Mesothelial cell of epicardium (in vitro differentiated cells): ENCODE measurements at places on chromosomes 5 and 9. TPM values are rescaled to one million over a fixed set of nuclear protein-coding genes. Genes with fewer than 3 reads are reported as not detected.

DNA sequence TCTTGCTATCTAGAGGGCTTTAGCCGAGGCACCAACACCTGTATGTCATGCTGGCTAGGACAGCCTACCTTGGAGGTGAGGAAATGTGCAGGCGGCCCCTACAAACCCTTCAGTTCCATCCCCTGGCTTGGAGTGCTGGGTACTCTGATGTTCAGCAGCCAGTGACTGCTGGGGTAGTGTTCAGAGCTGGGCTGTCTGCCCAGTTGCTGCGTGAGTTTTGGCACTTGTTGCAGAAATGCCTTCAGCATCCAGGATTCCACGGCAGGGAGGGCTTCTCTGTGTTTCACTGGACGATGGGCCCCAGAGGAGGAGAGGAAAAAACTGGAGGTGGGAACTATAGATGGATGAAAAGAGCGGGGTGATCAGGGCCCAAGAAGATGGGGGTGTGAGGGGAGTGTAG is 10.4 kb downstream of the SWI5 start:
- H3K27me3 ChIP-seq: no peaks in the 10 kb centered on the region
- H3K36me3 ChIP-seq: peaks cover 13% of the 10 kb centered on the region
- no peaks in the 10 kb centered on the region for H3K4me1 ChIP-seq
- no peak overlapping the region for H3K4me3 ChIP-seq
- no peak overlapping the region for H3K27ac ChIP-seq
- DNase-seq: no peak

DNA sequence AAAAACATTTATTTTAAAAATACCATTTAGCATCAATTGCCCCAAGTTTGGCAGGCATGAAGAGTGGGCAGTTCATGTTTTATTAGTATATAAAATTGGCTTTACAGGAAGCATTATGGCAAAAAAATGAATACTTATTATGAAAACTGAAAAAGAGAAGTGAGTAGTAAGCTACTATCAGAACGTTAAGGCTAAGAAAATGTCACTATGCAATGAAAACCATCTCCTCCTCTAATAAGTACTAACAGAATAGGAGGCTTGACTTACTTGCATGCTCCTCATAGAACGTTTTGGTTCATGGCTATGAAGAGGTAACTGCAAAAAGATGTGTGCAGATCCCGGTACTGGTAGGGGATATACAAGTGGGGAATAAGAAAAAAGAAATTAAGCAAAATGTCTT is 23.6 kb downstream of the TICAM2 start:
- no peak for DNase-seq
- no peaks in the 10 kb centered on the region for H3K4me1 ChIP-seq
- H3K36me3 ChIP-seq: peaks cover 3% of the 10 kb centered on the region
- H3K4me3 ChIP-seq: no peak overlapping the region

GRCh38 chr5:90050103-90050502 is 359.5 kb downstream of the CETN3 start:
- peak overlapping the region; percentile 12 for H3K27ac ChIP-seq
- H3K4me3 ChIP-seq: no peak overlapping the region
- no peak for DNase-seq
- H3K27me3 ChIP-seq: no peaks in the 10 kb centered on the region
- no peaks in the 10 kb centered on the region for H3K36me3 ChIP-seq

DNA sequence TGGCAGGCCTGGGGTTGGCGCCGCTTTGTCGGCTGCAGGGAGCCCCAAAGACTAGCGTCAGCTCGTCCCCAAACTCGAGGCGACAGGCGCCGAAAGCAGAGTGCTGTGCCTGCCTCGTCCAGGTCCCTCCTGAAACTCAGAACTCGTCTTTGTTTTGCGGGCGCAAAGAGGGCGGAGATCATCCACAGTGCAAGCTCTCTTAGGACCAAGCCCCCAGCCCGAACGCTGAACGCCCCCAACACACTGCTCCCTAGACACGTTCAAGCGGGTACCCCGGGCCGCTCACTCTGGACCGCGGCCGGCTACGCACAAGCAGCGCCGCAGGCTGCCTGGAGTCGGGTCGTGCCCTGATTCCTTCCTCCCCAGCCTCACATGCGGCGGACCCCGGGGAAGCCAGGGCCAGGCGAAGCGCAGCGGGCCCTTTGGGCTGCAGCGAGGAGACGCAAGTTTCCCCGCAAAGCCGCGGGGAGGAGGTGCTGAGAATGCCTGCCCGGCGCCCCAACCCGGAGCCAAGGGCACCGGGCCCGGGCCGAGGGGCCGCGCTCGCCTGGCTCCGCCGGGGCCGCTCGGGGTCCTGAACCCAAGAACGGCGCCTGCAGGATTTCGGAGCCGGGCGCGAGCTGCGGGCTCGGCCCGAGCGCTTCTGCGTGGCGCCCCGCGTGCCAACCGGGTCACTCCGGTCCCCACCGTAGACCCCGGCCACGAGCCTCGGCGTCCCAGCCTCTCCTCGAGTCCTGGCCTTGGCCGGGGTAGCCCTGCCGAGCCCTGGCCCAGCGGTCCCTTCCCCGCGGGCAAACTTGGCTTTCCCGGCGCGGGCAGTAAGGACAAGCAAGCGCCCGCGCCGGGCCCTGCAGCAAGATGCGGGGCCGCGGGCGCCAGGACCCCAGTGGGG is 738 bp downstream of the FSTL4 start:
- peaks cover 23% of the 10 kb centered on the region for H3K4me1 ChIP-seq
- DNase-seq: peak; percentile 47
- H3K4me3 ChIP-seq: peak overlapping the region; percentile 69
- H3K27me3 ChIP-seq: peaks cover 81% of the 10 kb centered on the region
- H3K27ac ChIP-seq: no peak overlapping the region
- H3K36me3 ChIP-seq: no peaks in the 10 kb centered on the region

DNA sequence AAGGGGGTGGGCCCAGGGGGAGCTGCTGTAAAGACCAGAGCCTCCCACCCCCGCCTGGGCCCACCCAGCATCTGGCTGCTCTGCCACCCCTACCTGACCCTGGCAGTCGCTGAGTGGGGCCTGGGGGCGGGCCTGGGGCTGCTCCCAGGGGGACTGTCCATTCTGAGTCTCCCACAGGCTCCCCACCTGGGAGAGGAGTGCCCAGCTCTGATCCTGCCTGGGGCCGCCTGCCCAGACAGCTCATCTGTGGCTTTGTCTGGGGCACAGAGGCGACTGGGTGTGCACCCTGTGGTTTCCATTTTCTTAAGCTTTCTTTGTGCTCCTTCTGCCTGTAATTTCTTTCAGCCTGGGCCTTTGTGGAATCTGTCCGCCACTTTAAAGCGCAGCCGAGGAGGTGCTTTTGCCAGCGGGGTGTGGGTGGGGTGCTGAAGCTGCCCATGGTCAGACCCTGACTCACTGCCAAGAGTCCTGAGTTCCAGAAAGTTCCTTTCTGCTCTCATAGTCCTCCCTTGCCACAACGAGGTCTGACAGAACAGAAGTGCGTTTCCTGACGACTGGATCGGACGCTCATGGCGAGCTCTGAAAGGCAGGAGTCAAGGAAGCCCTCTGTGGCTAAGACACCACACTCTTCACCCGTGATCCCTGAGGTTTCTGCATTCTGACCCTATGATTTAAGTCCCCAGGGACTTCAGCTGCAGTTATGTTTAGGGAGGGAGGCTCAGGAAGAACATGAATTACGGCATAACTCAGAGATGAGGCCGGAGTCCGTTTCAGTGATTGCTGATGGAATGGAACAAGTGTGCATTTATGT is 225.0 kb downstream of the FANCC start:
- peaks cover 20% of the 10 kb centered on the region for H3K36me3 ChIP-seq
- peaks cover 44% of the 10 kb centered on the region for H3K4me1 ChIP-seq
- H3K27me3 ChIP-seq: no peaks in the 10 kb centered on the region
- DNase-seq: no peak
- H3K4me3 ChIP-seq: no peak overlapping the region

GRCh38 chr5:53545744-53546143 is 14.7 kb upstream of the NDUFS4 start:
- no peak for DNase-seq
- peaks cover 9% of the 10 kb centered on the region for H3K27me3 ChIP-seq
- H3K4me1 ChIP-seq: peaks cover 7% of the 10 kb centered on the region
- no peaks in the 10 kb centered on the region for H3K36me3 ChIP-seq

GRCh38 chr9:107513464-107514100 is 24.0 kb upstream of the KLF4 start:
- no peaks in the 10 kb centered on the region for H3K4me1 ChIP-seq
- peaks cover 3% of the 10 kb centered on the region for H3K27me3 ChIP-seq
- no peak overlapping the region for H3K4me3 ChIP-seq
- no peak for DNase-seq
- H3K36me3 ChIP-seq: no peaks in the 10 kb centered on the region

DNA sequence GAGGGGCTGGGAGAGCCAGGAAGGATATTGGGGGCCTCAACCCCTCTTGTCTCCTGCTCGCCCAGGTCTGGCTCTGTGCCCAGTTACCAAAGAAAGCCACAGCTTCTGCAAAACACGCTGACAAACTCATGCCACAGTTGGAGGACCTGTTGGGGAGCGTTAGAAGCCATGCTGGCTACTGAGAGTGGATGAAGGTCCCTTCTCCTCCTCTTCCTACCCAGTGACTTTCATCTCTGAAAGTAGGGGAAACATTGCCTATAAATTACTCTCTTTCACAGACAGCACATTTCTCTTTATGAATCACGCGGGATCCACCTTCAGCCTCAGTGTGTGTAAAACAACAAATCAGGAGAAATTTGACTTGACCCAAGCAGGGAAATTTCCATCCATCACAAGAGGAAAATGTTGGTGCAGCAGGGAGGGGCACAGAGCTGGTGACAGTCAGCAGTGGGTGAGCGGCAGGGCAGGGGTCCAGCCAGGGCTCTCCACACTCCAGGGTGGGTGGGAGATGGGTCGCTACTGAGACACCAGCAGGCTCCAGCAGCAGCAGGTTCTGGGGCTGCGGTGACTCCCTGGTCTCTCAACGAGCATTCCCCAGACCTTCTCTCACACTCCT is 181.9 kb downstream of the FGF18 start:
- no peak overlapping the region for H3K4me3 ChIP-seq
- no peak overlapping the region for H3K27ac ChIP-seq
- H3K27me3 ChIP-seq: peaks cover 18% of the 10 kb centered on the region
- no peak for DNase-seq
- peaks cover 12% of the 10 kb centered on the region for H3K4me1 ChIP-seq
- no peaks in the 10 kb centered on the region for H3K36me3 ChIP-seq

DNA sequence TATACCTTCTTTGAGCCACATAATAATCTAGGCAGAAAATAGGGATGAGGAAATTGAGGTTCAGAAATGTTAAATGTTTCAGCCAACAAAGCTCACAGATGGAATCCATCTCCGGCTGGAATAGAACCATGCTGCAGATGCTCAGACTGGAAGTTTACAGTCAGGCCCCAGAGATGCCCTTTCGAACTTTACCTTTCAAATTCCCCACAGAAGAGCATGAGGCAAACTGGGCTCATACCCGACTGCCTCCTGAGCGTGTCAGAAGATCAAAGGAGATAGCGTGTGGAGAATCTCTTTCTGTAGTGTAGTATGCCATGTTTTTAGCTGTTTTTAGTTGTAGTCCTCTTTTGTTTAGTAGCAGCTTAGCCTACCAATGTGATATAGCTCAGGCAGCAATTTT is 72.0 kb upstream of the DAP start:
- peaks cover 10% of the 10 kb centered on the region for H3K4me1 ChIP-seq
- H3K27ac ChIP-seq: peak overlapping the region; percentile 82
- no peak for DNase-seq
- no peak overlapping the region for H3K4me3 ChIP-seq
- H3K27me3 ChIP-seq: no peaks in the 10 kb centered on the region

DNA sequence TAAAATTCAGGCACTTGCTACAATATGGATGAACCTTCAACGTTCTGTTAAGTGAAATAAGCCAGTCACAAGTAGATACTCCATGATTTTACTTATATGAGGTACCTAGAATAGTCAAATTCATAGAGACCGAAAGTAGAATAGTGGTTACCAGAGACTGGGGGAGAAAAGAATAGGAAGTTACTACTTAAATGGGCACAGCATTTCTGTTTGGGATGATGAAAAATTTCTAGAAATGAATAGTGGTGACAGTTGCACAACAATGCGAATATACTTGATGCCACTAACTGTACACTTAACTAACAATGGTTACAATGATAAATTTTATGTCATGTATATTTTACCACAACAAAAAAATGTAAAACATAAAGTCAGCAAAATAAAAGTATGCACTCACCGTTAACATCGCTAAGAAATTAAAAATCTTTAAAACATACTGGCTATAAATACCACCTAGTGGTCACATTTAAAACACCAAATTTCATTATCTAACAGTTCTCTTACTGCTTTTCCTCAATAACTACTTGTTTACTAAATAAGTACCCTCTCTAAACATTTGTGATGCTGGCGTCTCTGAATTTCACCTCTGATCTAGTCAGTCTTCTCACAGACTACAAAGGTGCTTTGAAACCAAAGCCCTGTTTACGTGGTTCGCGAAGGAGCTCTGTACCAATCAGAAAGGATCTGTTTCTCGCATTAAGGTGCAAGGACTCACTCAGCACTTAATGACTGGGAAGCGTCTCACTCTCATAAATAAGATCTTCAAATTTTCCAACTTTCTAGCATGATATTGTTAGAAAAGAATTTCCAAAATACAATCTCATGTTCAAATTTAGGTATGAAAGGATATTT is 22.7 kb downstream of the KIF3A start:
- no peak overlapping the region for H3K27ac ChIP-seq
- H3K27me3 ChIP-seq: no peaks in the 10 kb centered on the region
- peaks cover 7% of the 10 kb centered on the region for H3K36me3 ChIP-seq
- DNase-seq: no peak
- H3K4me3 ChIP-seq: no peak overlapping the region

DNA sequence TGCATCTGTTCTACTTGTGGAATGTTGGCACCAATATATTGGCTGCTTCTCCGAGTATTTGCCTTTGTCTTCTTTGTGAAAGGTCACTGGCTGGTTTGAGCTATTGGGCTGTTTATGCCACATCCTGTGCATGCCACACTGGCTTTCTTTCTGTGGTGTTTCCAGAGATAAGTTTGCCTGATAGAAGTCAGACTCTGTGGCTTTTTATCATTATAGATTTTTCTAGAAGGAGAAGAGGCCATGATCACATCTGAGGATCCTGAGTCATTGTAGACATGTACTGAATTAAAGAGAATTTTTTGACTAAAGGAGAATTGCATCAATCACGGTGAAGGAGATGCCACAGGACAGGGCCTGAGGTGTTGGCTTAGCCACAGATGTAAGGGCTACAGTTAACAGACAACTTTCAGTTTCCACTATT is 26.5 kb upstream of the CDKN2B start:
- DNase-seq: no peak
- H3K27ac ChIP-seq: no peak overlapping the region
- peaks cover 23% of the 10 kb centered on the region for H3K4me1 ChIP-seq
- no peaks in the 10 kb centered on the region for H3K36me3 ChIP-seq

DNA sequence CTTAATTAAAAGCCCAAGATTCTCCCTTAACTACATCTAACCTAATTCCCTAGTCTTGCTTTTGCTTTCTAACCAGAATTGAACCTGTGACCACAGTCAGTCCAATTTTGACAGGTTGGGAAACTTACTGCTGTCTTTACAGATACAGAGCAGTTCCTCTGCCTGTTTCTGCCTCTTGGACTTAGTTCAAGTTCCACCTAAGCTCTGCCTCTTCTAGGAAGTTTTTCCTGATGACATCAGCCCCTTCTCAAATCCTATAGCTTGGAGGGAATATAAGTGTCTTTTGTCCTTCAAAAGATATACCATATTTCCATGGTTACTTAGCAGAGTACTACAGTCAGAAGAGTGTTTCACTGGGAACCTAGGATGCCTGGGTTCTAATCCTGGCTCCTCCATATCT is 31.7 kb downstream of the BRINP1 start:
- H3K4me3 ChIP-seq: no peak overlapping the region
- H3K27ac ChIP-seq: no peak overlapping the region
- peaks cover 19% of the 10 kb centered on the region for H3K4me1 ChIP-seq
- H3K36me3 ChIP-seq: no peaks in the 10 kb centered on the region

GRCh38 chr5:76367623-76368371 is 35.3 kb upstream of the IQGAP2 start:
- no peaks in the 10 kb centered on the region for H3K27me3 ChIP-seq
- H3K4me3 ChIP-seq: no peak overlapping the region
- no peak overlapping the region for H3K27ac ChIP-seq
- DNase-seq: no peak

SPINK6 gene
- not detected in 3 replicates for total RNA-seq

KLHL3 gene
- 12.7 to 16.5 TPM (median 13.1 TPM) in 3 replicates for total RNA-seq

EMB gene
- total RNA-seq: 15.7 to 18.4 TPM (median 17.7 TPM) in 3 replicates
